Choroid plexus epithelial cell (primary cell): ENCODE measurements at places on chromosomes 1 and 21.

DNA sequence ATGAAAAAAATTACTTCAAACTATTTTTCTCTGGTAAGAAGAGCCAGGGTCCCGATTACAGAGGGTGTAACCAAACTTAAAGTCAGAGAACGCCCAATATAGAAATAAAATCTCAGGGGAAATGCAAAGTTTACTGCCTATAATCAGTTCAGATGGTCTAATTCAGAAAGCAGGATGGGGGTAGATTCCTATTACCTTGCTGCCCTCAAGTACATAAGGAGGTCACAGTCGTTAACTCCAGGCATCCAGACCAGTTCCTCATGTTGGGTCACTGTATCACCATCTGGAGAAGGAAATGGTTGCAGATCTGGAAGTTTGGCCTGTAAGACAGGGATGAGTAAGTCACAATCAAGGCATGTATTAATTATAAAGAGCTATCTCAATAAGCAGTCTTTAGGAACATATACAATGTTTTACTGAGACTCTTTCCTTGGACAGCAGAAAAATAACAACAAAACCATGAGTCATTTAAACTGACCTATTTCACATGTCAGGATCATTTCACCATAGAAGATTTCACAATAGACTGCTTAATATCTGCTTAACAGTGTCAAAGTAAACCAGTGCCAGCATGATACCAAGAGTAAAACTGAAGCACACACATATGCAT lies 179.4 kb downstream of the SLC45A1 start:
- DNase-seq, result peak; percentile 85

DNA sequence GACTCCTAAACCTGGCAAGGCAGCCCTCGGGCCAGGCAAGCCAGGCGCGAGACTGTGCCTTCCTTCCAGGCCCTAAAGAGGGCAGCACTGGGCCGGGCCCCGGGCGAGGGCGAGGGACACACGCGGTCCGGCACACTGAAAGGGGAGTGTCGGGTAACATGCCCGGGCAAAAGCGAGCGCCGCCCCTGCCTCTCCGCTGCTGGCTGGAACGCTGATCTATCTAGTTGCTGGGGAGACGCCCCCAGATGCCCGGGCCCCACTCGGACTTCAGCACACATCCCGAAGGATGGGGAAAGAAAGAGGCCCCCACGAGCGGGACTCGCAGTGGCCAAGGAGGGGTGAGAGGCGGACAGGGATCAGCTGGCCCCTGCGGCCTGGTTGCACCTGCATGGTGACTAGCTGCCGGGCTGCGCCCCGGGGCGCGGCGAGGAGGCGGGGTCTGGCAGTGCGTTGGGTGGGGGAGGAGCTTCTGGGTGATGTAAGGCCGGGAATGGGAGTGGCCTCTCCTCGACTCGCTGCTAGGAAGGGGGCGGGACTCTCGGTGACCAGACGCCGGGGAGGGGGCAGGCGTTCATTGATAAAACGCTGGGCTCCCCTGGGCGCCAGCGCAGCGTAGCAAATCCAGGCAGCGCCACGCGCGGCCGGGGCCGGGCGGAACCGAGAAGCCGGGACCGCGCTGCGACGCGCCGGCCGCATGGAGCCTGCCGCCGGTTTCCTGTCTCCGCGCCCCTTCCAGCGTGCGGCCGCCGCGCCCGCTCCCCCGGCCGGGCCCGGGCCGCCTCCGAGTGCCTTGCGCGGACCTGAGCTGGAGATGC lies at the start of gene PLK3:
PLK3 (plus strand) TSS at position 608 of the 815 bp plus-strand sequence; CDS start at position 695, 87 bp downstream.
- DNase-seq, result peak; percentile 99

GRCh38 chr1:208599063-208599462 lies 354.9 kb upstream of the PLXNA2 start:
- no peak for DNase-seq

DNA sequence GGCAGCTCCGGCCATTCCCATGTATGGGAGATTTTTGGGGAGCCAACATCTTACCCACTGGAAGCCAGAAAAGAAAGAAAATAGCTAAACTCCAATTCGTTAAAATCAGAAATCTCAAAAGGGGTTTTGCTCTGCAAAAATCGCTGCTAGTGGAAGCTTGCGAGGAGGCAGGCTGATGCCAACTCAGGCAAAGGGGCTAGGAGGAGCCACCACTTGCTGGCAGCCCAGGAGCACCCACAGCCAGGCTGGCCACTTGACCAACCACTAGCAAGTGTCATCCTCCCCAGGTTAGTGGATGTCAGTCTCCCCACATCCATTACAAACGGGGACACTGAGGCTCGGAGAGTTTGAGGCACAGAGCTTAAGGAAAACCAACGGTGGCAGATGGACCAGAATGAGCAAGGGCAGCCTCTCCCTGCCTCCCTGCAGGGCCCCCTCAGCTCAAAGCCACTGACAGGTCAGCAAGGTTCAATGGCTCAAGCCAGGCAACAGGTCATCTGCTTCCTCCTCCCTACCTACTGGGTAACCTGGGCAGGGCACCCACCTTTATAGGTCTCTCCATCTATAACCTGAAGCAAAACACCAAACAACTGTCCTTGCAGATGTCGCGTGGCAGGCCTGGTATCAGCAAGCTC lies 10.8 kb downstream of the KCNN3 start:
- no peak for DNase-seq

DNA sequence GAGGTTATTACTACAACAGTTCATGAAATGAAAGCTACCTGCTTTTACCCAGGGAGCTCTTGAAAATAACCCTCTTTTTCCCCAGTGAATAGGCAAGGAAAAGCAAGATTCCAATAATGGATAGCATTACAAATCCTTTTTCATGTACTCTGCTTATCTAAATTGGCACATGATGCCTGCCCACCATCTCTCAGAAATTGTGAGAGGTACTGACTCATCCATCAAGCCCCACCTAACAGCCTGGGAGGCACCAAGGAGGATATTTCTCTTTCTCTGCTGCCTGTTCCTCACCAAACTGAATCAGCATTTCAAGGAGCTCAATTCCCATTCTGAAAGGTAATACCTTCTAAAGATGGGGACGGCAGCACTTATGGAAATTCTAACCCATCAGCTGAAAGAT lies 34.4 kb downstream of the PALMD start:
- peak; percentile 45 for DNase-seq
